ENCODE measurements at places on chromosomes 13 and 19.

- no peak for DNase-seq
Observed at GRCh38 chr13:21130116-21130515, 46.2 kb downstream of the SKA3 start.

GRCh38 chr19:10321874-10322835 is 6.3 kb upstream of the FDX2 start:
- no peak for DNase-seq

GRCh38 chr19:45589768-45590167 is 5.2 kb upstream of the OPA3 start:
- no peak for DNase-seq

DNA sequence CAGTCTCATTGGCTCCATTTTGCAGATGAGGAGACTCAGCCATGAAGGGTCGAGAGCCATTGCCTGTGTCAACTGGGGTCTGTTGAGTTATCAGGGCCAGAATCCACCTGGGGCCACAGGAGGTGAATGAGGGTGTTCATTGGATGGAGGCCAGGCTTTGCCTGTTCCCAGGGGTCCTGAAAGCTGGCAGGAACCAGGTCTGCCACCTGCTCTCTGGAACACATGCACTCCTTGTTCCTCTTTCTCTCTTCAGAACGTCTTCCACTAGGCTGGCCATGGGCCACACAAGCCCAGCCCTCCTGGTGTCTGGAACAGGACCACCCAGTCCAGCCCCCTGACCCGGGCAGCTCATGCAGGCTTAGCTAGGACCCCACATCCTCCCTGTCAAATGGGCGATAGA is 21.1 kb downstream of the PPP1R37 start:
- DNase-seq: no peak

GRCh38 chr19:10402441-10403038 is 802 bp downstream of the CDC37 start:
- DNase-seq: no peak

DNA sequence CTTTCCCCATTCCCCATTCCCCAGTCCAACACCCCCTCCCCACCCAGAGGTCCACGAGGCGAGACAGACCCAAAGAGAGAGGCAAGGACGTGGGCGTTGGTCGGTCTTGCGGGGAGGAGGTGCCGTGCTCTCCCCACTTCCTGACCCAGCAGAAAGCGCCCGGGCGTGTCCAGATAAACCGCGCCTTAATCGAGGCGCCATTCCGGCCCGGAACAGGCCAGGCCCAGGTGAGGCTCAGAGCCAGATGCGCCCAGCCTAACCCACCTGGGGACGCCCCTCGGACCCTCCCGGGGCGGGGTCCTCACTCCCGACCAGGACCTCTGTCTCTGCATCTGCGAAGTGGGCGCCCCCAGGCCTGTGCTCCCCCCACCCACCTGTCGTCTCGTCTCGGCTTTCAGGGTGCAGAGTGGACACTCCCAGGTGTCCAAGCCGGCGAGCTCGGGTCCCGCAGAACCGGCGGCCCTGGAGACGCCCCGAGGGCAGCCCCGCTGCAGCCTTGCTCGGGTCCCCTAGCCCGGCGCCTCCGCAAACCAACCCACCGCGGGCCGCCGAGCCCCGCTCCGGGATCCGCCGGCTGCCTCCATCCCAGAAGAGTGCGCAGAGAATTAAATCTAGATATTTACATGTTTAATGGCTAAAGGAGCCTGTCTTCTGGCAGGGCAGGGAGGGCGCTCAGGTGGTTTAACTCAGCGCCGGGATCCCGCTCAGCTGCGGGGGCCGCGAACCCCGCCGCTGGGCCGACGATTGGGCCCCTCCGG is 5.0 kb upstream of the ONECUT3 start:
- DNase-seq: no peak

Data from retinal pigment epithelial cell (primary cell).